ENCODE measurements at places on chromosomes 1 and 21. TPM values are rescaled to one million over a fixed set of nuclear protein-coding genes. Genes with fewer than 3 reads are reported as not detected.

DNA sequence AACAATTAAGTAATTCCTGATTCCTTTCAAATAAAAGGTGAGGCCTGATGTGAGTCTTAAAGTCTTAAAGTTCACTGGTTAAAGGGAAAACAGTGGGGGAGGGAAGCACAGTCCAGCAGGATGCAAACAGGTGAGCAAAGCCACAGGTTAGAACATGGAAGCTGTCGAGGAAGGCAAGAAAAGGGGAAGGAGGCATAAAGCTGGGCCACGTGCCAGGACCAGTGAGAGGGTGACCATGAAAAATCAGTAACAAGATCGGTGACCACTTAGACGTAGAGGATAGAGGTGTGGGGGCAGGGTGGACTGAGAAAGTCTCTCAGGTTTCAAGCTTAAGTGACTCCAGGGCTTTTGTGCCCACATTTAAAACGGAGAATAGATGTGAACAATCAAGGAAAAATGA lies 231.3 kb downstream of the SETD4 start:
- DNase-seq = no peak

GRCh38 chr1:59418363-59419144 lies 121.7 kb downstream of the FGGY start:
- no peak for DNase-seq

FCRL2 gene
- total RNA-seq = not detected

DNA sequence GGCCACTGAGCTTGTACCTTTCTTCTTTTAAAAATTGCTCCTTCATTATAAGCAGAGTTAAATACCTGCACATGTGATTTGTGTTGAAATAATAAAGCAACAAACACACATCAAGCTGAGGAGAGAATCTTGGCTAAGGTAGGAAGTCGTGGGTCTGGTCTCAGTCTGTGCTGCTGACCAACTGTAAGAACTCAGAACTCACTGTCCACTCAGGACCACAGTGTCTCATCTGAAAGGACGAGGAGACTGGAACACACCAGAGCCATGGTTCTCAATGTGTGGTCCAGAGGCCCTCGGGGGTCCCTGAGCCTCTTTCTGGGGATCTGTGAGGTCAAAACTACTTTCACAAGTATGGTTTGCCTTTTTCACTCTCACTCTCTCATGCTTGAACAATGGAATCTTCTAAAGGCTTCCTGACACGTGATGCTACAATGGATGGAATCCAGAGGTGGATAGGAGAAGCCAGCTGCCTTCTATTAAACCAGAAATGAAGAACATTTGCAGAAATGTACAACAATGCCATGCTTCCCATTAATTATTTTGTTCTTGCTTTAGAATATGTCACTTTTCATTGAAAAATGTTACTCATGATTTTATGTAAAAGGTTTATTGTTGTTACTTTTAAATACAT lies 17.3 kb upstream of the ETS2 start:
- DNase-seq = no peak

DNA sequence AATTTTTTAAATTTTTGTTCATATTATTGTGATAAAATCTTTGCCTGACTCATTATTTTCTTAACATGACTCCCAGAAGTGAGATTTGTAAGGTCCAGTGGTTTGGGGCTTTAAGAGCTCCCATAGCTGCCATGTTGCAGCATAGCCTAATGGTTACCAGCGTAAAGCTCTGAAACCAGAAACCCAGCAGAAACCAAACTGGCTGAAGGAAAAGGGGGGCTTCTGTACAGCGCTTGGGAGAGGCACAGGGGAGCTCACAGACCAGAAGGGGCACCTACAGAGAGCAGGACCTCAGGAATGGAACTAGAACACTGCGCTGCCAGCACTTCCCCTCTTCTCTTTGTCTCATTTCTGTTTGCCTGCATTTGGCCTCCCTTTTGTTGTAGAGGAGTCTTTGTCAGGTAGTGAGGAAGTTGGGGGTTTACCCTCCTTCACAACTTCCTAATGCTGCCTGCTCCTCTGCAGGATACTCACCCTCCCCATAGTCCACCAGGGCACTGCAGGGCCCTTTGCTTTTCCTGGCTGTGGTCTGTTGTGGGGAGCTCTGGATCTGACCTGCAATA lies 2.6 kb upstream of the PYCR2 start:
- no peak for DNase-seq

HAO2 gene
- total RNA-seq = not detected

DNA sequence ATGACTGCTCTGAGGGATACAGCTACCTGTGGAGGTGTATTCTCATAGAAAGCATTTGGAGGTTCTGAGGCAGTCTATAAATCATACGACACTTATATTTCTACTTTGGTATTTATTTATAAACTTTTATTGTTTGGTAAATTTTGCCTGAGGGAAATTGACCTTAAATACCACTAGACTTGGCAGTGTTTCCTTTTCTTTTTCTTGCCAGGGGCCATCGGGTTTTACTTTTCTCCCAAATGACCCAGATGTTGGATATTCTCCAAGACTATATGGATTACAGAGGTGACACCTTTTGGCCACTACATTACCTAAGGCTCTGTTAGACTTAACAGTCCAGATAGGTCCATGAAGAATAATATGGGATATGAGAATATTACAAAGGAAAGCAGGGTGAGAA lies 28.2 kb downstream of the CHD1L start:
- DNase-seq = no peak

TMEM82 gene
- total RNA-seq = not detected

All from omental fat pad (tissue), 4 donors.